Chondrocyte (in vitro differentiated cells): ENCODE measurements at places on chromosomes 12 and 14. TPM values are rescaled to one million over a fixed set of nuclear protein-coding genes. Genes with fewer than 3 reads are reported as not detected.

IKZF4 gene
- 5.3 to 6.1 TPM (median 5.7 TPM) in 3 replicates for total RNA-seq

ACTN1 gene
- total RNA-seq, result 808 to 1,105 TPM (median 1,102 TPM) in 3 replicates

- DNase-seq, result no peak
- H3K27ac ChIP-seq, result no peak overlapping the region
- H3K4me1 ChIP-seq, result no peaks in the 10 kb centered on the region
Measured at GRCh38 chr12:97452230-97452629, 10.4 kb upstream of the RMST start.

- H3K27ac ChIP-seq, result no peak overlapping the region
- H3K36me3 ChIP-seq, result peaks cover 2% of the 10 kb centered on the region
- no peak for DNase-seq
- H3K4me3 ChIP-seq, result no peak overlapping the region
- H3K27me3 ChIP-seq, result no peaks in the 10 kb centered on the region
- peaks cover 25% of the 10 kb centered on the region for H3K4me1 ChIP-seq
Measured at GRCh38 chr14:85060121-85060520, 469.8 kb upstream of the FLRT2 start.

- peaks cover 20% of the 10 kb centered on the region for H3K27me3 ChIP-seq
- H3K4me3 ChIP-seq, result no peak overlapping the region
- peaks cover 4% of the 10 kb centered on the region for H3K4me1 ChIP-seq
- peaks cover 1% of the 10 kb centered on the region for H3K36me3 ChIP-seq
- H3K27ac ChIP-seq, result no peak overlapping the region
Measured at GRCh38 chr14:103223818-103224352, 100.6 kb downstream of the TNFAIP2 start.
